ENCODE measurements at places on chromosomes 3 and 15. TPM values are rescaled to one million over a fixed set of nuclear protein-coding genes. Genes with fewer than 3 reads are reported as not detected.

The ALDH1L1 gene
- 19.3 TPM for total RNA-seq

The ABHD17C gene
- 32.8 TPM for total RNA-seq

The TNFAIP8L3 gene
- 3.7 TPM for total RNA-seq

DNA sequence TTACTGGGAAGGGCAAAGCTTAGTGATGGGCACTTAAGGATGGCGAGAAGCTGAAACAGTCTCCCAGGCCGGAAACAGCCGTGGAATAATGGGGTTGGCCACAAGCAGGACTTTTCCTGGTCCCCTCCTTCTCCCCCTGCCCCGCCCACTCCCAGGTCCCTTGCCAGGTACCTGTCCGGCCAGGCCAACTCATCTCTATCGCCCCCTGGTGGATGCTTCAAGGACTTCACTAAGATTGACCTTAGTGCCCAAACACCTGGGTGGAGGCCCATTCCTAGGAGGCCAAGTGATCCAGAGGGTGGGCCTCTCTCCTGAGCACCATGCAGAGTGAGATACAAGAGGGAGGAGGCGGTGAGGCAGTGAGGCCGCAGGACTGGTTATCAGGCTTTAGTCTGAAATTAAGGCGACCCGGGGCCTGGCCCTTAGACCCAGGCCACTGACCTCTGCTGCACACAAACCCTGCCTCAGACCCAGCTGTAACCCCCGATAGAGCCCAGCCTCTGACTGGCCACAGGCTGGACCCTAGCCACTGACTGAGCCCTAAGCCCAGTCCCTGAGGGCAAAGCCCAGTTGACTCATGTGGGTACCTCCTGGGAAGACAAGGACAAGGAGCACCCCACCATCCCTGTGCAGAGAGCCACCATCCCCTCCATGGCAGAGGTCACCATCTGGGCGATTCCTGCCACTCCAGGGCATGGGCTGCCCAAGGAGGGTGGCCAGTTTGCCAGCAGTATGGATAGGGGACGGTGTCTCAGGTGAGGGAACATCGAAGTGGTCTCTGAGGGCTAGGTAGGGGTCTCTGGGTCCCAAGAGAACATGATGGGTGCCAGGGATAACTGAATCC is 37.6 kb downstream of the VIPR1 start:
- no peak for DNase-seq
- H3K27ac ChIP-seq = no peak overlapping the region

- no peak for DNase-seq
- H3K27me3 ChIP-seq = no peaks in the 10 kb centered on the region
- H3K4me1 ChIP-seq = no peaks in the 10 kb centered on the region
- H3K4me3 ChIP-seq = no peak overlapping the region
- no peak overlapping the region for H3K27ac ChIP-seq
These were observed 238.5 kb downstream of the ITPR1 start for GRCh38 chr3:4731543-4732111.

- H3K36me3 ChIP-seq = no peaks in the 10 kb centered on the region
- no peaks in the 10 kb centered on the region for H3K4me1 ChIP-seq
- no peaks in the 10 kb centered on the region for H3K27me3 ChIP-seq
- H3K27ac ChIP-seq = peak overlapping the region; percentile 33
- DNase-seq = no peak
- H3K4me3 ChIP-seq = no peak overlapping the region
These were observed 27.0 kb downstream of the PSTPIP1 start for GRCh38 chr15:77021803-77022381.

DNA sequence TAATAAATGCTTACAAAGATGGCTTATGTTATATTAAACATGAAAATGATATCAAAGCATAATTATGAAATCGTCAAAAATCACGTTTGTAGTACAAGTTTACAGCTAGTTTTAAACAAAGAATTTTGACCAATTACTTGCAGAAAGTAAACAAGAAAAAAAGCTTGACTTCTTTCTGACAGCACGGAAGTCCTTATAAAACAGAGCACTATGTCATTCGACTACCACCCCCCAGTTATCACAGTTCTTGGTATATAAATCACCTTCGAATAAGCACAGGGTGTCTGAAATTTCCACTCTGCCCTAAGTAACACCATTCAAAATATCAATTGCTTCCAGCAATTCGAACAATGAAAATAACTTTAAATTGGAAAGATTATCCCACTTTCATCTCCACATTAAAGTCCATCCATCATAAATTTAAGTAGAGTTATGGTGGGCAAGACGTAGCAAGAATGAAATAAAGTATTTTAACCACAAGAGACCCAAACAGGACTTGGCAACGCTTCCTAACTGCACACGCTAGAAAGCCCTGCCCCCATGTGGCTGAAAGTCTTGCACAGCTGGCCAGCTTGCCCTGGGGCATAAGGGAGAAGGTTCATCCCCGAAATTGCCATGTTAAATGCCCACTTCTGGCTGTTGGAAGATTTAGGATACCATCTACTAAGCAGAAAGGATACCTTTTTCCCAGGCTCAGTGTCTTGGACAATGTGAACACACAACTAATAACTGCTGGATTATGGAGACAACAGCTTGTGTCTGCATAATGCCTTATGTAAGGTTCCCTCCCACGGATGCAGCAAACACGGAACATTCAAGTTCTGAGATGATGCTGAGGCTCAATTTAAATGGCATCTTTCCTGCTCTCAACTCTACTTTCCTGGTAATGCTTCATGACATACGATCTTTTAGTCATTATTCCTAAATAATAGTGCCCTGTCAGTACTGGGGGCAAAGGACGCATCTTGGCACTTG is 116.4 kb upstream of the TJP1 start:
- no peak overlapping the region for H3K4me3 ChIP-seq
- no peak for DNase-seq
- no peaks in the 10 kb centered on the region for H3K36me3 ChIP-seq
- no peaks in the 10 kb centered on the region for H3K4me1 ChIP-seq
- no peaks in the 10 kb centered on the region for H3K27me3 ChIP-seq

DNA sequence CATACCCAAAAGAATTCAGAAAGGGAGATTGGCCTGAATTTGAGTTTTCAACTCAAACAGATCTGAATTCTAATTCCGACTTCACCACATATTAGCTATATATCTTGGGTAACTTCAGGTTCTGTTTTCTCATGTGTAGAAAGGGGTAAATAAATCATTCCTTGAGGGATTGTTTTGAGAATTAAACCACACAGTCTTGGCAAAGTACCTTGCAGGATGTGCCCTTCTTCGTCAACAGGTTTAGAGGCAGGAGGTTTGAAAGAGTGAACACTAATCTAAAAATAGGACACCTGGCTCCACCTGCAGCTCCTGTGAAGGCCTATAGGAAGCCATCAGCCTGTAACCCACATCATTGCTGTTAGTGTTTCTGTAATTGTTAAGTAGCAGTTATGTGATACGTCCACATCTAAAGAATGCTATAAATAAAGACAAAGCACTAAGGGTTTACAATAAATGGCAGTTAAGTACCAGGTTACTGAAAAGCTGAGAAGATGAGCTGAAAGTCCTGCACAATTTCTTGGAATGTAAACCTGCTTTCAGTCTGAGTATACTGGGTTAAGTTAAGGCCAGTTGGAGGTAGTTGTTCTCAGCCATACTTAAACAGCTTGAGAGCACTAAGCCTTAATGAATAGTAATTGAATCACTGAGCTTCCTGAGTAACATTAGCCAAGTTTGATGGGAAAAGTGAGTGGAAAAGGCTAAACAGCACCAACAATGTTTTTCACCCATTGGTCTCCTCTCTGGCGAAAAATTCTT is 6.0 kb downstream of the CCDC80 start:
- H3K4me1 ChIP-seq = no peaks in the 10 kb centered on the region
- H3K27ac ChIP-seq = peak overlapping the region; percentile 80
- DNase-seq = no peak
- H3K36me3 ChIP-seq = no peaks in the 10 kb centered on the region

DNA sequence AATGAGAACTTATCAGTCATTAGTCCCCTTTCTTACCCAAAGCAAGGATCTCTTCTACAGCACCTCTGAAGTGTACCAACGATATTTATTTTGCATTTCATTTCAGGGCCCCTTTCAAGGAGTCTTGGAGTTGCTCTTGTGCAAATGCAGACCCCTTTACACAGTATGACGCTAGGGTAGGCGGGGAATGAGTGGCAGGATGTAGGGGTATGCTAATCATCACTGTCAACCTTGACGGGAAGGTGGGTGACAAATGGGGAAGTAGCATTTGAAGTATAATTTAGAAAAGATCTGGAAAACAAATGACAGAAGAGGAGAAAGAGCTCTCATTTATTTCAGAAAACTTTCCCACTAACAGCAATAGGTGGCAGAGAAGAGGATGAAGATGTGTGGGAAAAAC is 94.4 kb downstream of the LRRN1 start:
- H3K4me1 ChIP-seq = no peaks in the 10 kb centered on the region
- H3K27ac ChIP-seq = no peak overlapping the region
- DNase-seq = no peak
- H3K4me3 ChIP-seq = no peak overlapping the region
- no peaks in the 10 kb centered on the region for H3K36me3 ChIP-seq

DNA sequence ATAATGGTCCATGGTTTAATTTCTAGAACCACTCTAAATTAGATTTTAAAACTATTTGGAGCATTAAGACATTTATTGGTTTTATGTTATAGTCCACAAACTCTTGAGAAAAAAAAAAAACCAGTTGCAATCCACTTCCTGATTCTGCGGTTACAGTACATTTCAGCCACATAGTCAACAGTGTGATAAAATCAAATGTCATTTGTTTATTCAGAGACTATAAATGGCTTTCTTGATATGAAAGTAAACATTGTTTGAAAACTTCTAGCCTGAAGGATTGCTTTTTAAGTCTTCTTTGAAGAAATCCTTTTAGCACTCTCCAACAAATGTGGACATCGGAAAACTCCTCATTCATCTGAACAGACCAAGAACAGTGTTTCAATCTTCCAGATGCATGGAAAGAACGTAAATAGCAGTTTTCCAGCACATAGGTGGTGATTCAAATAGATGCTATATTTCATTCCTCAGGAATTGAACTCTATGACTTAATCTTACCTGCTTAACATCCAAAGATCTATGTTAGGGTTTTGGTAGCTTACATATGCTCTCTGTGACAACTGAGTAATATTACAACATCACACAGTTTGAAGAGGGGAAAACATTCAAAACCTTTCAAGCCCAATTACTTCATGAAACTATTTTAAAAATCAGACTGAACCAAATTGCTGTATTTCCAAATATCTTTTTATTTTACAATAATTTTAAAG is 87.8 kb upstream of the UBE2E2 start:
- H3K4me3 ChIP-seq = no peak overlapping the region
- H3K4me1 ChIP-seq = peaks cover 17% of the 10 kb centered on the region
- H3K27me3 ChIP-seq = no peaks in the 10 kb centered on the region
